Effector CD4-positive, alpha-beta T cell (primary cell): ENCODE measurements at places on chromosomes 5 and 9.

GRCh38 chr9:70641631-70642030 lies 227.2 kb upstream of the KLF9 start:
- no peak for DNase-seq

DNA sequence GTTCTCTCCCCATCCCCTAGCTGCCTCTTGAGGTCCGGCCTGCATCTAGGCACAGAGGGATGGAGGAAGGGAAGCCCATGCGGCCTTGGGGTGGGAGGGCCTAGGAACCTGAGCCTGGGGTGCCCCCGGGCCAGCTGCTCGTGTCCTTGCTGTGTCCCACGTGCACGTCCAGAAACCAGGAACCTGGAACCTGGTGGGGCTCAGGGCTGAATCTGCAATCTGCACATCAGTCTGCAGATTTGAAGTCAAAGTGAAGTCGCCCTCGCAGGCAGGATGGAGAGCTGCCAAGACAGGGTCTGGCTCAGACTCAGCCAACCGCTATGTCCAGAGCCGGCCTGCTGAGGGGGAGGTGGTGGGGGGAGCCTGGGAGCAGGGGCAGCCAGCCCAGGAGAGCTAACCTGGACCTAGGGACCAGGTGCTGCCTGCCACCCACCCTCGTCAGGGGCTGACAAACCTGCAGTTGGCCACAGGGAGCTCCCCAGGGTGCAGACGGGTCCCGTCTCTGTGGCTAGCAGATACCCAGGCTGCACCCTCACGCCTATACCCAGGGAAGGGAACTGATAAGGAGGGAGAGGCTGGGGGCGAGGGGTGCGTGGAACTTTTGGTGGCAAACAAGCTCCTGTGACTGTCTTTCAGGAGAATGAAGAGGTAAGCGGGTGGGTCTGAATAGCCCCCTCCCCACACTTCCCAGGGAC lies 103.5 kb upstream of the SIMC1 start:
- DNase-seq, result no peak

DNA sequence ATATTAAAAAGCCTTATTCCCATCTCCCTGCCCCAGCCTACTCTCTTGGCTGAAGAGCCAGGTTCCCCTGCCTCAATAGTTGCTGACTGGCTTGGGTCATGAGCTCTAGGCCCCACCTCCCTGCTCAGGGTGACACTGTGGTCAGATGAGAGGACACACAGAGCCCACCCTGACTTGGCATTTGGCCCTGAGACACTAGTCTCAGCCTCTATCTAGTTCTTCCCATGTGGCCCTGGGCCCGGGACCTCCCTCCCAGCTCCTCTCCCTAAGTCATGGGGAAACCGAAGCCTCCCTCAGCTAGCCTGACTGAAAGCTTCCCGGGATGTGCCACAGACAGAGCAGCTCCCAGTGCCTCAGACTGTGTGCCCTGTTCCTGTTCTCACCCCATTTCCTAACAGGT lies 5.8 kb upstream of the MYOZ3 start:
- no peak for DNase-seq

- DNase-seq, result no peak
Measured at GRCh38 chr5:133274597-133274935, 222.8 kb downstream of the HSPA4 start.

DNA sequence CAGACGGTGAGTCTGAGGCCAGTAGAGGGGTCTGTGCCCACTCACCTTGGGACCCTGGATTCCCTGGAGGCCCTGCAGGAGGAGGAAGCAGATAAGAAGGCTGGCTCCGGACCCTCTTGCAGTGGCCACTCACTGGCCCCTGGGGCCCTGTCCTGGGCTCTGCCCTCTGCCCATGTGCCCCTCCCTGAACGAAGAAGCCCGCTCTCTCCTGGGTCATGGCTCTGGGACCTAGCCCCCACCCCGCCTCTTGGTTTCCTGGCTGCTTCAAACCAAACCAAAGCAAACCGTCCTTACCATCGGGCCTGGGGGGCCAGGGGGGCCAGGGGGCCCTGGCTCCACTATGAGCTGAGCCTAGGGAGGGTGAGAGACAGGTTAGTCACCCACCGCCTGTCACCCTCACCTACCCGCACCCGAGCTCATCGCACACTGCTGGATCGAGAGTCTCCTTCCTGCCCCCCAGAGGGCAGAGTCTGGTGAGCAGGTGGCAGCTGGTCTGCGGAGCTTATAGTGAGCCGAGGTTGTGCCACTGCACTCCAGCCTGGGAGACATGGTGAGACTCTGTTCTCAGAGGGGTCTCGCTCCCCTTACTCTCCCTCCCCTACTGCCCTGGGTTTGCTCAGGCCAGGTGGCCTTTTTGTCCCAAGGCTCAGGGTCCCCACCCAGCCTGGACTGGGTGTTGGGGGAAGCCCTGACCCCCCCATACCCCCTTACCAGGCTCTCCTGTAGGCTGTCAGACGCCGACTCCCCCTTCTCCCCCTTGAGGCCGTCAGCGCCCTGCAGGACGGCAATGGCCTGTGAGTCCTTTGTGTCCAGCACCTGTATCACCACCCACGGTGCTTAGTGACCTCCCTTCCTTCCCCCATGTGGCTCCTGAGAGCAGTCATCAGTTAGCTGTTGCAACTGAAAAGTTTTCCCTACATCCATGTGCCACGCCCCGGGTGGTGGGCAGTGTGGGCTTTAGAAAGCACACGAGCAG lies 15.2 kb upstream of the PHYKPL start:
- DNase-seq, result no peak

GRCh38 chr5:34719029-34719428 lies 62.9 kb downstream of the RAI14 start:
- no peak for DNase-seq

DNA sequence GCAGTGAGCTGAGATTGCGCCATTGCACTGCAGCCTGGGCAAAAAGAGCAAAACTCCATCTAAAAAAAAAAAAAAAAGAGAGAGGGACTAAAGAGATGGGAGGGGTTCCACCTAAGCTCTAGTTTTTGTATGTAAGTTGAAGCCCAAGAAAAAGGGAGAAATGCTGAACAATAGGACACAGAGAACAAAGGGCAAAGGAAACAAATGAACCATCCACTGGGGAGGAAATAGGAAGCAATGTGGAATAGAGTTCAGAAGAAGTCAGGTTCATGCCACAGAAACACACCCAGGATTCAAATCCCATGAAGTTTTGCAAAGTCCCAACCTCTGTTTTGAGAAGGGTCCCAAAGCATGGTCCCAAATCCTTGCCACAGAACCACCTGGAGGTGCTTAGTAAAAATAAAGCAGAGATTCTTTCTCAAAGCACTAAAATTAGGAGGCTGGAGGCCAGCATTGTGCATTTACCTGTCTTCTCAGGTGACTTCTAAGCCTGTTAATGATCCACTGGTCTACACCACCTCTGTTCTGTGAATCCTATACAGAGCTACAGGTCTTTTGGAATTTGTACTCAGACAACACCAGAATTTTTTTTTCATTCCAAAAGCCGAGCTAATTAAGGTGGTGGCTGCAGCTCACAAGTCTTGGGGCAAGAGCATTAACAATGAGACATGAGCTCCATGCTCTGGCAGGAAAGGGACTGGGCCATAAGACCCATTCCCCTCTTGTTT lies 177.6 kb downstream of the DOCK8 start:
- no peak for DNase-seq

DNA sequence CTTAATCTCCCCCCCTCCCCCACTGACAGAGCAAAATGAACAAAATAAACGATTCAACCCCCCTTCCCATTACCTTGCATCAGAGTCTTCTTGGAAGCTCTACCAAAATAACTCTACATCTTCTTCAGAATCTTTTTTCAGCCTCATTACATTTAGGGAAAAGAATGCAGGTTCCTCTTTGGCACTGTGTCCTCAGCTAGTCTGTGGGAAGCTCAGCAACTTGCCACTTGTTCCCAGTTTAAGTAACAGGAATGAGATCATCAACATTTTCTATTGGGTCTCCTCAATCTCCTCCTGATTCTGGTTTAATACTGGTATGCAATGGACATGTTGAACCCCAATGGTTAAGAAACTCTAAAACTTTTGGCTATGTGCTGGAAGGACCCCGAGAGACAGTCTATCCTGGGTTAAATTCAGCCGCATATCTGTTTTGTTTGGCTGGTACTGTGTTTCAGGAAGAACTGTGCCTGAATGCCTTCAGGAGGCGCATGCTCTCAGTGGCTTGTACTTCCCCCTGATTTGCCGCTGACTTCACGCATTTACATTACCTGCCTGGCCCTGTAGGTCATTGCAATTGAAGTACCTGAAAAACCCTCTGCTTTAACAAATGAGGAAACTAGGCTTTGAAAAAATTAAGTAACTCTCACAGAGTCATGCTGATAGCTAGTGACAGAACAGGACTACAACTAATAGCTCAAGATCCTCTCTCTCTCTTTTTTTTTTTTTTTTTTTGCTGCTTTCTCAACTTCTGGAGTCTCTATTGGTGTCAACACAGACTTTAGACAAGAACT lies 78.1 kb upstream of the HMHB1 start:
- no peak for DNase-seq

DNA sequence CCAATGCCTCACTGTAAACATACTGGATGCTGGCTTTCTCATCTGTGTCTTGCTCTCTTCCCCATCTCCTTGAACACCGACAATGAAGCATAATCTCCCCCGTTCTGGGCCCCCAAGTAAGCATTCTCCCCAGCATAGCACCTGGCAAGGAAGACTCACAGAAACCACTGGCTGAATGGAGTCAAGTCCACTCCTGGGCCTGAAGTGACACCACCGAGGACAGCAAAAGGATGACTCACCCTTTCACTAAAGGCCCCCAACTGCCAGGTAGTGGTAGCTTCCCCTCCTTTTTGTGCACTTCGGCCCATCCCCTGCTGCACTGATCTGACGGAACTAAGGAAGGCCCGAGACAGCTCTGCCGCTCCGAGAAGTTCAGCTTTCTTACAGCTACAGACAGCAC lies 9.4 kb downstream of the VDAC1 start:
- no peak for DNase-seq

DNA sequence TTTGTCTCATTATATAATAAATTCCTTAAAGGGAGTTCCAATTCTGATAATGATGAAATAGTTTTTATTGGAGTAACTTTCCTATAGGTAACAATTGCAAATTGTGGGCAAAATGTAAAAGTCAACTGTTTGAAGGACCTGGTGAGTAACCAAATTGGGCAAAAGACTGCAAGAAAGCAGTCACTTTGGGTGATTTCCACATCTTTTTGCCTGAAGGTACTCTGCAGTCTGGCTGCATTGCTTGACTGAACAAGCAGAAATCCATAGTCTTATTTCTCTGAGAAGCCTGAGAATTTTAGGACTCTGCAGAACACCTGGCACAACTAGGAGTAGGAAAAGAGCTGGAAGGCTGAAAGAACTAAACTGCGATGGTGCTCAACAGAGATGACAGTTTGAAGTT lies 114.9 kb downstream of the HOMER1 start:
- no peak for DNase-seq

DNA sequence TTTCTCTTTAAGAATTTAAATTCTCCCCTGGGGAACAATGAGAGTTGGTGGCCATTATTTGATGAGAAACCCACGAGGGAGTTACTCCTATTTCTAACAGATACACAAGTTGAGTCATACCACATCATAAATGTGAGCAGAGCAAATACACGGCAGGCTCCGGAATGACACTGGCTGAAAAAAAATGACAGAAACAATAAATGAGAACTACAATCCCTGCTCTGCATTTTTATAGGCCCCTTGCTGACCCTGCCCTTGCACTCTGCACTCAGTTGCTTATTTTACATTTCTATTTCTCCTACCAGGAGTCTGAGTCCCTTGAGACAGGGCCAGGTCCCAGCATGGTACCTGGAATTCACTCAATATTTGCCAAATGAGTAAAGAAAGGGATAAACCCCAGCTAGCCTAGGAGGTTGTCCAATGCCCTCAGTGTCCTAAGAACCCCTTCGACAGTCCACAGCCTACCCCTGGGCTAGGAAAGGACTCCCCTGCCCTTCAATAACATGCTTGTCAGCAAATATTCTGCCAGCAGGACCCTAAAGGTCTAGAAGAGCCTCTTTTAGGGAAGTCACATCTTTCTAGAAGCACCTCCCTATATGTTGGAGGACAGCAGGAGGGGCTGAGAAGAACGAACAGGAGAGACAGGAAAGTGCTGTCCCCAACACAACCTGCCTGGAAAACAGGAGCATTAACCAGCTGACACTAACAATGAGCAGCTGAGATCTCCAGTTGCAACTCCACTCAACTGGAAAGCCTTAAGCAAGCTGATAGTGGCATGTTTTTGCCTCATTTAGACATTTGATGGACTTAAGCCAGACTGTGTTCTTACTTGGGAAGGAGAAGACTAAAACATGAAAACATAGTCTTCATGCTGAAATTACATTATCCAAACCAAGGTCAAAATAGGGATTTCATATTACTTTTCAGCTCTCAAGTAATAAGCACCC lies 191.2 kb downstream of the ACTL7B start:
- DNase-seq, result no peak

GRCh38 chr9:110068212-110068611 lies 139.7 kb downstream of the C9orf152 start:
- no peak for DNase-seq
